ENCODE measurements at places on chromosomes 5 and 9. TPM values are rescaled to one million over a fixed set of nuclear protein-coding genes. Genes with fewer than 3 reads are reported as not detected.

Gene GNPDA1
- total RNA-seq: 14.0 TPM

Gene PCDHA1
- 5.3 TPM for total RNA-seq

Gene C9orf50
- 1.2 TPM for total RNA-seq

Gene CMYA5
- 9.9 TPM for total RNA-seq

Gene ANKDD1B
- total RNA-seq: 6.0 TPM

Gene DDX4
- 4.1 TPM for total RNA-seq

Gene PDE8B
- total RNA-seq: 5.8 TPM

Gene SPZ1
- 3.9 TPM for total RNA-seq

Gene IL5
- 7.7 TPM for total RNA-seq

Gene ASPN
- 132 TPM for total RNA-seq

- no peak for DNase-seq
These were observed 12.3 kb downstream of the CCNH start for GRCh38 chr5:87400305-87400899.

- no peak for DNase-seq
These were observed 61.6 kb upstream of the ERCC6L2 start for GRCh38 chr9:95813923-95814322.

- DNase-seq: no peak
These were observed 8.2 kb upstream of the GDNF start for GRCh38 chr5:37847978-37848425.

DNA sequence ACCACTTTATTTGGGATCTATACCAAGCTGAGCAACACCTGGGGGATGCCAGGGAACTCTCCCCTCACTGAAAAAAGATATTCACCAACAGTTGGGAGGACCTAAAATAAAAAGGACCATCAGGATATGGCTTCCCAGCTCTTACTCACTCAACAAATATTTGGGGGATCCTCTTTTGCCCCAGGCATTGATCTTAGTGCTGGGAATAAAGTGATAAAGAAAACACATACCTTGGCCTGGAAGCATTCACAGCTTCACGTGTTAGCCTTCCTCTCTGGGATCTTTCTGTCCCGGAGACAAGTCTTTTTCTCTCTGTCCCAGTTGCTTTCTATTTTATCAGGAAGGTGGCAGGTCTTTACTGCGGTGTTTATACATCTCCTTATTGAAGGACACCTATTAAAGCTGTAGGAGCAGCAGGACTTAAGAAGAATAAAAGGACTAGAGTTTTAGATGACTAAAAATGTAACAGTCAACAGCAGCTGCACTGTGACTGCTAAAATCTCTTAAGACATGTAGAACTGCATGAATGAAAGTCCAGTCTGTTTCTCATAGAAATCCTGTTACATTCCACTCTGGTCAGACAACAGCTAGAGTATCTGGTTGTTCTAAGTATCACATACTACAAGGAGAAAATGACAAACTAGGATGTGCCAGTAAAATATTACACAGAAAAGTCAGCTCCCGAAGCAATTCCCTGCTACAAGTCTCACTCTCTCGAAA, 90.0 kb upstream of the ITGA2 start:
- peak; percentile 73 for DNase-seq

GRCh38 chr5:154646745-154647113, 108.4 kb upstream of the LARP1 start:
- no peak for DNase-seq

DNA sequence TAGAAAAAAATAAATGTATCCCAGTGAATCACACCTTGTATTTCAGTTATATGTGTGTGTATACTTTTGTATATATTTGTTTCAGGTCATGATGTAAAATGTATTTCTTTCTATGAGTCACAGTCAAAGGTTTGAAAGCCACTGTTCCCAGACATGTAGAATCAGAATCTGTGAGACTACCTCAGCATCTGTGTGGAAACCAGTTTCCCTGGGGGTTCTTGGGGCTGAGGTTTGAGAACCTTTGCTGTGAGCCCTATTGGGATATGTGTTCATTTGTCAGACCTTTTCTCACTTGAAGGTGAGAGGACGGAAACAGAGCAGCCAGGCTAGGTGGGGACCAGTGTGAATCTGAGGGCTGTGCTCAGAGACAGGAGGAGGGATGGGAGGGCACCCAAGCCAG, 78.7 kb upstream of the SAP30L start:
- DNase-seq: no peak

GRCh38 chr5:96768708-96769251, 39.0 kb downstream of the ERAP1 start:
- no peak for DNase-seq

GRCh38 chr5:36414869-36415282, 113.2 kb upstream of the RANBP3L start:
- DNase-seq: peak; percentile 72

- no peak for DNase-seq
These were observed 256.0 kb downstream of the DOCK8 start for GRCh38 chr9:470552-471194.

DNA sequence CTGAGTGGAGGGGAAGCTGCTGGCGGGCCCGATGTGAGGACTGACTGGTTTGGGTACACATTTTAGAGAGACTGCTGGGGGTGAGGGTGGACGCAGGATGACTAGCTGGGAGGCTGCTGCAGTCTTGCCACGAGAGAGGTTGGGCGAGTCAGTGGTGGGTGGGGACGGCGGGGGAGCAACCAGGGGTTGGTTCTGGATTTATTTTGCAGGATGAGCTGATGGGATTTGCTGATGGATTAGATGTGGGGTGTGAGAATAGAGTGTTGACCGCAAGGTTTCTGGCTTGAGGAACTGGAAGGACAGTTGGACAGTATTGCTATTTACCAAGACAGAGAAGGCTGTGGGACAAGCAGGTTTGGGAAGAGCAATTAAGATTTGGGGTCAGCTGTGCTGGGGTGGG, 5.8 kb upstream of the NDST1 start:
- peak; percentile 34 for DNase-seq

DNA sequence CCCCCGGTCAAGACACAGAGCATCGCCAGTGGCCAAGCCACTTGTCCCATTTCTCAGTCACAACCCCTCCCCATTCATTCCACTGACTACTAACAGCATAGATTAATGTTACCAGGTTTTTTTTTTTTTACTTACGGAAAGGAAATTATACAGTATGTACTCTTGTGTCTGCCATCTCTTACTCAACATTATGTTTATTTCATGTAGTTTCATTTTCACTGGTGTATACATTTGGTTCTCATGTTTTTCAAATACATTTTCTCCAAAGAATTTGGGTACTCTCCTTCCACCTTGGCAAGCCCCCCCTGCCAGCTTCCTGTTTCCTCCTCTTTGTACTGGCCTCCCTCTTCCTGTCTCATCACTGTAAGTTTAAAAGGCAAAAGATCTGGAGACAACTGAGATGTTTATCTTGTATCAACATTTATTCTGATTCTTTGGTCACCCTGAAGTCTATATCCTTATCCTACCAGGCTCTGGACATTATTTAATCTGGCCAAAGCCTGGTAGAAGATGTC, 207.3 kb downstream of the SAXO1 start:
- no peak for DNase-seq

GRCh38 chr5:156582193-156582598, 255.2 kb downstream of the SGCD start:
- no peak for DNase-seq

DNA sequence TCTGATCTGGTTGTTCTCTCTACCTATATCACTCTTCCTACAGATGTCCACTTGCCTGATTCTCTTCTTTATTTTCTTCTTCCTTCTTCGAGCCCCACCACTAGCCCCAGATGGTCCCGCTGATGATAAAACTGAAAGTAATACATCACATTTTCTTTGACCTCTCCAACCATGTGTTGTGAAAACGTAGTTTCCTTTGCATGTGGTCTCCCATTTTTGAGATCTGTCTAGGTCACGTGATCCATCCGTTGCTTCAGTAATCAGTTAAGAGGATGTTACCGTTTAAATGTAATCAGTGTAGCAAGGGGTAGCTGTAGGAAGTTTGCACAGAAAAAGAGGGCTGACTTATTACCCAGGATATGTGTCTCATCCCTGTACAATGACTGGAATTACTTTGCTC, 426.3 kb upstream of the TLE4 start:
- no peak for DNase-seq

DNA sequence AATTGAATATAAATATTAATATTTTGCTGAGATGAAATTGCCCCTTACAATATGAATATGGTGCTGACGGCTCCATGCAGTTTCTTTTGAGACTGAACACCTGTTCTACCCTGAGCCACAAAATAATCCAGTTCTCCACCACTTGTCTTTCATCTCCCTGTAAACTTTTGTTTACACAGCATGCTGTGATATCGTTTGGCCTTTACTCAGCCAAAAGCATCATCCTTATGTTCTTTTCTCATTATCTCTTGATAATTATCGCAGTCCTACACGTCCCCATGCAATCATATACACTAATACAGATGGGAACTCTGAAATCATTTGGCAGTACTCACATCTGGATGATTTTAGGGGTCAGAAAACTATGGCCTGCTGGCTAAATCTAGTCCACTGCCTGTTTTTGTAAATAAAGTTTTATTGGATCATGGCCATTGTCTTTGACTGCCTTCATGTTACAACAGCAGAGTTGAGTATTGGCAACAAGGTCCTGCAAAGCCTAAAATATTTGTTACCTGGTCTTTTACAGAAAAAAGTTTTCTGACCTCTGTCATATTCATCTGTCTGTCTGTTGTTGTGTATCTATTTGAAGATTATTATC, 53.3 kb downstream of the AOPEP start:
- no peak for DNase-seq

- DNase-seq: no peak
These were observed 1099.8 kb upstream of the CDH18 start for GRCh38 chr5:21087766-21088165.

- no peak for DNase-seq
These were observed 78.3 kb upstream of the POU5F2 start for GRCh38 chr5:93819668-93820067.

- DNase-seq: peak; percentile 65
These were observed 21.6 kb downstream of the NCS1 start for GRCh38 chr9:130193531-130194377.

GRCh38 chr5:175797521-175798038, 73.8 kb upstream of the CPLX2 start:
- DNase-seq: no peak

DNA sequence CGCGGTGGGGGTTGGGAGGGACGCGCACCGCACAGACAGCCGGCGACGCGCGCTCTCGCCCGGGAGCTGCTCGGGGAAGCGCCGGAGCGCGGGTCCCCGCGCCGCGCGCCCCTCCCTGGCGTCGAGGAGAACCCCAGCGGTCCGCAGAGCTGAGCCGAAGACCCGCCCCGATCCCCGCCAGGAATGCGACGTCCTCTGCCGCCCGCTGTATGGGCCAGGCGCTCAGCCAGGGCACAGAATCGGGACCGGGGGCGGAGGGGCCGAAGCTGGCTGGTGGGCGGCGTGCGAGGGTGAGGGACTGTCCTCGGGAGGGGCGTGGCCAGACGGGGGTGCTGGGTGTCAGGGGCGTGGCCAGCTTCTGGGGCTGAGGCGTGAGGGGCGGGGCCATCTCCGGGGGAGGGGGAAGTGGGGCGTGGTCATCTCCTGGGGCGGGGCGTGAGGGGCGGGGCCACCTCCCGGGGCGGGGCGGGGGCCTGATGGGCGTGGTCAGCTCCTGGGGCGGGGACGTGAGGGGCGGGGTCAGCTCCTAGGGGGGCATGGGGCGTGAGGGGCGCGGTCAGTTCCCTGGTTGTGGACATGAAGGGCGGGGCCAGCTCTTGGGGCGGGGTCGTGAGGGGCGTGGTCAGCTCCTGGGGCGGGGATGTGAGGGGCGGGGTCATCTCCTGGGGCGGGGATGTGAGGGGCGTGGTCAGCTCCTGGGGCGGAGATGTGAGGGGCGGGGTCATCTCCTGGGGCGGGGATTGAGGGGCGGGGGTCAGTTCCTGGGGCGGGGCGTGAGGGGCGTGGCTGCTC, 965 bp downstream of the PTGDS start:
- peak; percentile 55 for DNase-seq

DNA sequence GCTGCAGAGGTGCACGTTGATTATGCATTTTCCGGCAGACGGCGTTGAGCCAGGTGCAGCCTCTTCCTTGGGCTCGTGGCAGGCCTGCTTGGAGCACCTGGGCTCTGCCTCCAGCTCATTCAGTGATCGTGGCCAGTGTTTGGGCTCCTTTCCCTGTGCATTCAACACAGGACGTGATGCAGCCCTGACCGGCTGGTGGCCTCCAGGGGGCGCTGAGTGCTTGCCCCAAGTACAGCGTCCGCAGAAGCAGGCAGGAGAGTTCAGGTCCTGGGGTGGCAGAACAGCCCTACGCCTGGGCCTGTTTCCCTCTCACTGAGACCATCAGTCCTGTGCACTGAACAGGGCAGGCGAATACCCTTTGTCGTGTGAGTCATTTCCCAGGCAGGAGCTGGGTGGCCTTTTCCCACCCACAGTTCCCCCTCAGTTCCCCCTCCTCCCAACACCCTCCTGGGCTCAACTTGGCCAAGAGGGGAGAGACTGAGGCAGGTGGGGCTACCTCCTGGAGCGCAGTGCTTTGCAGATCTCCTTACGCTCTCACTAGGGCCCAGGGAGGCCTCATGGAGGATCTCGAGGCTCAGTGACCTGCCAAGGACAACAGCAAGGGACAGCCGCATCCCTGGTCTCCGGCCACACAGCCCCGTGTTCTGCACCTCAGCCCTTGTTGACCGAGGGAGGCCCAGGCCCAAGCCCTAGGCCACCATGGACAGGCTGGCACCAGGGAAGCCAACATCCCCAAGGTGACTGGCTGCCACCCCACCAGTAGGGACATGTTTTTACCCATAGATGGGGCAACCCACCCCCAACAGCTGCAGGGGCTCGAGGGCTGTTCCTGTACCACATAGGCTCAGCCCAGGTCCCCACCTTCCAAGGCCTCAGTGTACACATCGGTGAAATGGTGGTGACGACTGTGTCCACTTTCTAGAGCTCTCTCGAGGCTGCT, 52.9 kb downstream of the LRSAM1 start:
- peak; percentile 70 for DNase-seq

GRCh38 chr9:97859346-97859745, 6.3 kb downstream of the FOXE1 start:
- no peak for DNase-seq

DNA sequence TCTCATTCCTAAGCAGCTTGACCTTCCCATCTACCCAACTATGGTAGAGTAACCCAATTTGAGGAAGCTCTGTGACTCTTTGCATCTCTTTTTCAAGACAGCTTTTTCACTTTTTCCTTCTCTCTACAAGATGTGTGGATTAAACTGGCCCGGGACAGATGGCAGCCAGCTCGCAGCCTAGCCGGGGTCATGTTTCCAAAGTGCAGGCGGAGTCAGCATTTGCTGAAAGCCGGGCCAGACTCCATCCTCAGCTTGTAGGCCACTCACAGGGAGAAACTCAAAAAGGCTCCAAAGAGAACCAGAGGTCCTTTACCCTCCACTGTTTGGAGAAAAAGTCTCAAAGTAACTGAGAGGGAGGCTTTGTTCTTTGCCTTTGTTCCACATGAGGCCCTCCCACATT, 286.8 kb upstream of the PANK3 start:
- peak; percentile 72 for DNase-seq

DNA sequence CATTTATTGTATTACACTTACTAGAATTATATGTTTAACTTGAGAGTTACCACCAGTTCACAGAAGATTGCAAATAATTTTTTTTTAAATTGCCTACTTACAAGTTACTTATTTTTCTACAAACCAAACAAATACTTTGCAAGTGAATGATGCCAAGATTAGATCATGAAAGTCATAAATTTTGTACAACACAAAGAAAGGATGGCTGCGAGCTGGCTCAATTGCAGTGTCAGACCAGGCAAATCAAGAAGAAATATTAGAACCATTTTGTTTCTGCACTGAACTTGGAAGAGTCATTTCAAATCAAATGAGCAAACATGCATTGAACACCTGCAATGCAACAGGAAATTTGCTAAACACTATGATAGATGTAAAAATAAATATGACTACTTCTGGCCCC, 97.3 kb downstream of the PLCXD3 start:
- no peak for DNase-seq

GRCh38 chr9:98775831-98776441, 20.4 kb downstream of the ANKS6 start:
- peak; percentile 57 for DNase-seq
